ENCODE measurements at places on chromosomes 1 and 21.
A peak's percentile ranks its signal among the peaks of the same experiment; 100 is the strongest.

GRCh38 chr1:178718520-178718919 is 6.5 kb upstream of the RALGPS2 start:
- no peak for DNase-seq

GRCh38 chr1:53070621-53071020 is 8.6 kb downstream of the PODN start:
- no peak for DNase-seq

GRCh38 chr1:239308701-239309333 is 77.6 kb upstream of the CHRM3 start:
- DNase-seq, result no peak

DNA sequence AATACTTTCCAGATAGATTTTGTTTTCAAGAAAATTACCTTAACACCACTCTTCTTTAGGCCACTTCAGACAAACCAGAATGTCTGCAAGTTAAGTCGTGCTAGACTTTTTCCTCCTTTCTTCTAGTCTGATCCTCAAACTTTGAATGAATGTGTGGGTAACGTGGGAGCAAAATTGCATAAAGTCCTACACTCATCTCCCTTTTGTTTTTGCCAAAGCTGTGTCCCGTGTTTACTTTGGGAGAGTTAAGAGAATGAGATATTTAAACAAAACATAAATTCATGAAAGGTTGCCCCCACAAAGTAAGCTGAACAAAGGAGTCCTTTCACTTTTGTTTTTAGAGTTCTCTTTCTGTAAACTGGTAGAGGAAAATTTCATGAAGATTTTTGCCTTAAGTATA is 16.9 kb upstream of the VAMP3 start:
- DNase-seq, result no peak

- peak; percentile 60 for DNase-seq
Observed at GRCh38 chr1:180928331-180929230, 15.9 kb downstream of the KIAA1614 start.

GRCh38 chr1:204692325-204692840 is 6.8 kb upstream of the LRRN2 start:
- no peak for DNase-seq

Measured in COR-L47 (cell line).